Anterior cingulate cortex (tissue), 58 donors: ENCODE measurements at places on chromosomes 1 and 21.

DNA sequence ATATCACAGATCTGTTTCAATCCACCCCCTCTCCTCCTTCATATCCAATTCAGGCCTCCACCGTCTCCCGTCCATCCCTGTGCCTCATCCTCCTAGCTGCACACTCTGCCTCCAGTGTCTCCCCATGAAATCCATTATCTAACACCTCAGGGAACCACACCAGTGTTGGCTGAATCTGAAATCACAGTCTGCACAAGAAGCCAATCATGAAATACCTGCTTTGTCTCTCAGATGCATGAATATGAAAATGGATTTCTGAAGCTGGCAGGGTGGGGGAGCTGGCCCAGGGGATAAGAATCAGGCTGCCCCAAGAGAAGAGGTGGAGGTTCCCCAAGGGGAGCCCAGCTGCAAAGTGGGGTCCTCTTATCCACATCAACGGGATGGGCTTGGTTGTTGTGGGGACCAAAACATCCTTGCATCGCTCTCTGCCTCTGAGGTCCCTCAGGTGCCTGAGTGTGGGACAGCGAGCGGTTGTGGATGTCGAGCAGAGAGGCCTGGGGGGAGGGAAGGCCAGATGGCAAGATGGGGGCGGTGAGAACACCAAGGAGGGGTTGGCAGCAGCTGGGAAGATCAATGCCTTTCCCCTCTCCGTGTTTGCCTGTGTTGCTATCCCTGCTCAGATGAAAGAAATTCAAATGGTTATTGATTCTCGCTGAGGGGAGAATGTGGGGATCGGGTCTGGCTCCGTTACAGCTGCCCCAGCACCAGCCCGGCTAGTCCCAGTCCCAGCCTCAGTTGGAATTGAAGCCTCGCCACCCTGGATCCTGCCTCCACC, 237.3 kb upstream of the POU3F1 start:
- no peak for DNase-seq

- no peak for DNase-seq
Measured at GRCh38 chr1:25066731-25067517, 136.8 kb upstream of the RUNX3 start.

DNA sequence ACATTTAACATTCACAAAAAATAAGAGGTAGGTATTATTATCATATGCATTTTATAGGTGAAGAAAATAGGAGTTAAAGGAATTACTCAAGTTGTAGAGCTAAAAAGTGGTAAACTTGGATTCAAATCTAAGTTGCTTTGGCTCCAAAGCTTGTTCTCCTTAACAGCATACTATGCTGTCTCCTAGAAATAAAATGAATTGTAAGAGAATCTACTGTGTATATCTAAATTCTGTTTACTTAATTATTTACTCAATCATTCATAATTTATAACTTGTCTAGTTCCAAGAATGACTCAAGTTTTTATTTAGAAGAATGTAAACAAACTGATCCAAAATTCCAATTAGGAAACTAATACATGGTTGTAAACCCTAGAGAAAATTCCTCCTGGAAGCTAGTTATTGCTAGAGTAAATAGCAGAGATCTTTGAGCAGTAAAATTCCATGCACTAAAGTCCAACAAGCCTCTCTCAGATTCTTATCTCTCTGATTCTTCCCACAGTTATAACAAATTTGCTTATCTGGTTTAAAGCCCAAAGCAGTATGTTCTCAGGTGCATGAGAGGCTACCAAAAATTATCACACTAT, 132.5 kb upstream of the DPT start:
- no peak for DNase-seq

GRCh38 chr1:109094377-109094803, 3.8 kb downstream of the TMEM167B start:
- DNase-seq, result no peak

GRCh38 chr1:74530892-74531291, 18.5 kb upstream of the LRRC53 start:
- no peak for DNase-seq

DNA sequence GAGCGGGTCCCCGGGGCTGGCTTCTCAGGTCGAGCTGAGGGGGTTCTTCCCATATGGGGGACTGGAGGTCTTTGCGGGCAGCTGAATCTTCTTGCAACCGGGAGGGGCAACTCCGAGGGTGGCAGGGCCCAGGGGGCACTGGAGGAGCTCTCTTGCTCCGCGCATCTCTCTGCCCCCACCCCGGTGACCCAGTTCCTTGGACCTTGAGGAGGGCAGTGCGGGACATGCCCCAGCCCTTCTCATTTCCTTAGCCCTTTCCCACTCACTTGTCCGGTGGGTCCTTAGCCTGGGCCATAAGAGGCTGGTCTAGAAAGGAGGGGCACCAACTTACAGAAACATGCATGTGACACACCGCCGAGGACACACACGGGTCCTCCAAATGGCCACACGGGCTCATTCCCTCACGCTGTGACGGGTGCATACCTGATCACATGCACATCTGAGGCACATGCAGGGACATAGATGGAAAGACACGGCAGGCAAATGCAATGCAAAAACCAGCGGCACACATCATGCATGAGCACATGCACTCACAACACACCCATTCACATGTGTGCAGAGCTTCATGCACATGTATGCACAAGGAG, 630 bp downstream of the HPCA start:
- DNase-seq, result no peak

DNA sequence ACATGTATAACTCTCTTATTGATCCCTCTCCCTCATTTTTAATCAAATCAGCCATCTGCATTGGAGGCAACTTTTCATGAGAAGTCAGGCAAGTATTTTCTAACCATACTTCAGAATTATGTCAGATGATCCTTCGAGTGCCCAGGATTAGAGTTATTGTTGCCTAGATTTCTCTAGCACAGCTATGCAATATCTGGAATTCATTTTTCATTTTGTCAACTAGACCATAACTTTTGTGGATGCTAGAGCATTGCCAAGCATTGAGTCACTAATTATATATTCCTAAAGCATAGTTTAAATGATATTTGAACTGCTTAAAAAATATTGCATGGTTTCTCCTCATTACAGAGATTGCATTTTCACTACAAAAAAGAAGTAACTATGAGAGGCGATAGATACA, 21.2 kb downstream of the HFM1 start:
- no peak for DNase-seq

- DNase-seq, result no peak
Measured at GRCh38 chr1:119838236-119838635, 27.0 kb upstream of the REG4 start.

DNA sequence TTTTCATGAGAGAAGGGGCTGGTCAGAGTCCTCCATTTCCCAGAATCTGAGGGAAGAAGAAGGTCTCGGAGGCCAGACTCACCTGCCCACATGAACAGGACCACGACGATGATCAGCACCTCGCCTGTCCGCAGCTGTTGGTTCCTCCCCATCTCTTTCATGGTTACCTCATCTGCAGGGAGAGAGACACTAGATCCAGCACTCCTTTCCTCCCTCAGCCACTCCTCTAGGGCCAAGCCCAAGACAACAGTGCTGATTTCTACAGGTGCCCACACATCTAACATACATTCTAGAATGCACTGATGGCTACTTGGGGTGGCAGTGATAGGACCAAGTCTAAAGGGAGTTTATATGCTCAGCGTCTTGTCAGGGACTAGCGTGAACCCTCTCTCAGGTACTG, 3.0 kb downstream of the FNDC5 start:
- DNase-seq, result no peak

- DNase-seq, result peak; percentile 13
Measured at GRCh38 chr1:16393570-16394521, 26.8 kb downstream of the SZRD1 start.

GRCh38 chr1:156709757-156710489, 4.5 kb upstream of the CRABP2 start:
- DNase-seq, result peak; percentile 21

GRCh38 chr21:37055271-37055855, 17.5 kb downstream of the PIGP start:
- DNase-seq, result no peak

DNA sequence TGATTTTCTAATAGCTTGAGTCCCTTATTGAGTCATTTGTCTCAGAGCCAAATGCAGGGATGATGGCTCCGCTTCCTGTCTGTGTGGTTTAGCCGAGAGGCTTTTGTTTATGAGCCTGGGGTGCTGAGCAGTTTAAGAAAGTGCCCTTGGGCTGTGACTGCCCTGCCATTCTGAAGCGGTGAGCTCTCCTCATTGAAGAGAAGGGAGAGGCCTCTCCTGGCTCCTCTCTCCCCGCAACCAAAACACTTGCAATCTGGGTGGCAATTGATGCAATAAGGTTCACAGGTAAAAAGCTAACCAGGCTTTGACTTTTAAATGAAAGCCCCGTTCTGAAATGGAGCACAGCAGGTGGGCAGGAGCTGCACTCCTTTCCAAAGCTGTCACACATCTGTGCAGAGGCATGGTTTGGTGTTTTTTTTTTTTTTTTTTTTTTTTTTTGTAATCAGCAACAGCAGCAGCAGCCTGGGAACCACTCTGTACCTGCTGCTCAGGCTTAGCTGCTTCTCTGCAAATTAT, 403.7 kb downstream of the SIPA1L2 start:
- DNase-seq, result no peak

DNA sequence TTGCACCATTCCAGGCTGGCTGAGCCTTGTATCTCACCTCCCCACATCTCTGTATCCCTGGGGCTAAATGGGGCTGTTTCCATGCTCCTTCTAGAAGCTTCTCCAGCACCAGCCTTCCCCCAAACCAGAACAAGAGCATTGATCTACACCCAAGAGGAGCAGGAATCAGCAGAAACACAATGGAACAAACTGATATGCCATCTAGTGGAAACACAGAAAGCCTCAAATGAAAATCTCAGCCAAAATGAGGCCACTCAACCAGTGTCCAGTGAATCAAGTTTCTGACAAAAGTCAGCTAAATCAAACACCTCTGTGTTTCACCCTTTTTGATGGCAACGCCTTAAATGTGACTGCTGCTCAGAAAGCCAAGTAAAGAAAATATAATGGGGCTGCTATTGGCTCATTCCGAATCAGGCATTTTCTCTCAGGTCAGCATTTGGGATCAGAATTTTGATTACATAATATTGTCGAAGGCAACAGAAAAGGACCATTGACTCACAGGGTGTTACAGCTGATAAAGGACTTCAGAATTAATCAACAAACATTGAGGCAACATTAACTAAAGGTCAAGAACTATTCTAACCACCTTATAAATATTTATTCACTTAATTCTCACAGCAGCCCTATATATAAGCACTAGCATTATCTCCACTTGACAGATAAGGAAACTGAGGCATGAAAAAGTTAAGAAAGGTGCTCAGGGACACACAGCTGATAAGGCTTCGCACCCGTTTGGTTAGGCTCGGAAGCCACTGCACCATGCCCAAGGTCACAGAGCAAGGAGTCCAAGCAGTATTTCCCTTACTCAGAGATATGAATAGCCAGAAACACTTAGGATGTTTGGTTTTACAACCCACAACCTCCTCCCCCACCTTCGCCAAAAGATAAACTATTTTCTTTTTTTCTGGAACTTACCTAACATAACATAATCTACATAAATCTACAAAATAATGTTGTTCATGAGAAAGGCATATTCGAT, 85.8 kb upstream of the KCNJ15 start:
- DNase-seq, result no peak

GRCh38 chr1:35585281-35585680, 12.2 kb downstream of the TFAP2E start:
- no peak for DNase-seq

DNA sequence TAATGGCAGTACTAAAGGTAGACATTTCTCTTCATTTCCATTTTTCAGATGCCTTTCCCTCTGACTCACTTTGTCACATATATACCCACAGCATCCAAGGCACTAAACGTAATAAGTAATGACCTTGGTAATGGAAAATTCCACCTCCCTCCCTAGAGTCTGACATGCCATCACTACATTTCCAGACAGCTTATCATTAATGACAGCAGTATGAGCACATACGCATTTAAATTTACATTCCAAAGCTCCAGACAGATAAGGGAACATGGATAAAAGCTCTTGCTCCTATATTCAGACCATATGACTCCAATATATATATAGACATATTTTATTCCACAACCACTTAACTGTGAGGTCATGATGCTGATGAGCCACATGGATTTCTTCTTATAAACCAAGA, 191.7 kb upstream of the GORAB start:
- no peak for DNase-seq

DNA sequence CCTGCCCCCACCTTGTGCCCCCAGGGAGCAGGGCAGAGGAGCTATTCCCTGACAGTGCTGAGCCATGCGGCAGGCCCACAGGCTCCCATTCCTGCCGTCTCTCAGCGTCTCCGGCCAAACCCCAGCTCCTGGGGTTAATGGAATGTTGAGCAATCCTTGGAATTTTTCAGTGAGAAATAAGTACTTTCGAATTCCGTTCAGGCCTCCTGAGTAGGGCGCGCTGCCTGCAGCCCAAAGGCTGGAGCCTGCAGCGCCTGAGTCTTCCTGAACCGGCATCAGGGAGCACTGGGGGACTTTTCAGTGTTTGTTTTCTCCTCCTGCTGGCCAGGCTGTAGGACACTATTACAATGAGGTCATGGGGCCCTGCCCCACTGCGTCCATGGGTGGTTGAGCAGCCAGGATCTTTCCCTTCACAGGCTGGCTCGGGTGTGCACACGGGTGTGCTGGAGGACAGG, 33.3 kb upstream of the CSF1 start:
- peak; percentile 55 for DNase-seq

DNA sequence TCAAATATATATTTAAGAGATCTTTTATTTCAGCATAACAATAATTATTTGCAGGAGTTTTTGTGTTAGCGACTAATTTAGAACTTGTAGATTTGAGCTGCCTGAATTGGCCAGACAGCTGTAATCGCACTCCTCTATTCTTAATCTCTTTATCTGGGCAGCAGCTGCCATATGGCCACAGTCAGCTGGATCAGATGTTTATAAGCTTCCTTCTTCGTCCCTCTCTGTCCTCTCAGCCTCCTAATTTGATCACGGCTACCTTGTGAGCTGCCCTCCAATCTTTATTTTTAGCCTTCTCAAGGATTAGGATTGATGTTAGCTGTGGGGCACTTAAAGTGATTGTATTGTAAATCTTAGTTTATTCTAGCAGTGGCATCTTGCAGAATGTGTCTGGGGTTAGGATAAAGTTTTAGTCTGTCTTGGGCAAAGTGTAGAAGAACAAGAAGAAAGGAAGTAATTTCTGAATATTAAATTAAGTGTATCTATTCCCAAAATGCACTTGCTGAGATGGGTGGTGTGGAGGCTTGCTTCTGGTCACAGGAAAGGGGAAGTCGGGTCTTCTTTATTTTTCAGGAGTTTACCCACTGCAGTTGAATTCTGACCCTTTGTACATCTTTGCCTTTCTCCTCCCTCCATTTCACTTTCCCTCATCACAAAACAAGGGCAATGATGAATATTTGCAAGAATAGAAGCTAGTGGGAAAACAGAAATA, 1.1 kb downstream of the ZBTB18 start:
- no peak for DNase-seq
